ENCODE measurements at places on chromosomes 3 and 15.

- no peak for DNase-seq
Observed at GRCh38 chr3:197174927-197175326, 123.5 kb downstream of the DLG1 start.

DNA sequence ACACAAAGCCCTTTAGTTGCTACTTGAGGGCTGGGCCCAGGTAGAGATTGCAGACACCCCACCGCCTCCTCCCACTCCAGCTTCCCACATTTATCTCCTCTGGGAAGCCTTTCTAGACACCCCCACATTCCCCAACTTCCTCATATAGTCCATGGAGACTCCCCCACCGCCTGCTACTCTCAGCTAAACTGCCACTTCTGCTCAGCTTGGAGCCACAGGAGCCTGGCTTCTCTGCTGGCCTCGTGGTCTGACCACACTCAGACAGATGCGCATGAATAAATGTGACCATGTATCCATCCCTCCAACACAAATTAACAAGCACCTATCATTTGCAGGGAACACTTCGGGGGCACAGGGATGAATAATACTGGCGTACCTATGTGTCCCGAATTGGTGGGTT is 10.5 kb upstream of the ACSBG1 start:
- no peak for DNase-seq

DNA sequence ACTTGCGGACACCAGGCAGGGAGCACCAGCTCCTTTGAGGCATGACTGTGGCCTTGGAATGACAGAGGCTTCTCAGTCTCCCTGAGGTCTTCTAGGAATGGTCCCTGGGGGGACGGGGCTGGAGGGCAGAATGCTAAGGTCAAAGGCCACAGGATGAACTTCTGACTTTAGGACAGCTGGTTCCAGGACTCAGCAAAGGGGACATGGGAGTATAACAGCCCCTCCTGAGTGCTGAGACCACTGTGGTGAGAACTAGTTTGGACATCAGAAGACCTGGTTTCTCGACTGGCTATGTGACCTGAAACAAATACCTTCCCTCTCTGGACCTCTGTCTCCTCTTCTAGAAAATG is 17.8 kb downstream of the ITGA11 start:
- no peak for DNase-seq

DNA sequence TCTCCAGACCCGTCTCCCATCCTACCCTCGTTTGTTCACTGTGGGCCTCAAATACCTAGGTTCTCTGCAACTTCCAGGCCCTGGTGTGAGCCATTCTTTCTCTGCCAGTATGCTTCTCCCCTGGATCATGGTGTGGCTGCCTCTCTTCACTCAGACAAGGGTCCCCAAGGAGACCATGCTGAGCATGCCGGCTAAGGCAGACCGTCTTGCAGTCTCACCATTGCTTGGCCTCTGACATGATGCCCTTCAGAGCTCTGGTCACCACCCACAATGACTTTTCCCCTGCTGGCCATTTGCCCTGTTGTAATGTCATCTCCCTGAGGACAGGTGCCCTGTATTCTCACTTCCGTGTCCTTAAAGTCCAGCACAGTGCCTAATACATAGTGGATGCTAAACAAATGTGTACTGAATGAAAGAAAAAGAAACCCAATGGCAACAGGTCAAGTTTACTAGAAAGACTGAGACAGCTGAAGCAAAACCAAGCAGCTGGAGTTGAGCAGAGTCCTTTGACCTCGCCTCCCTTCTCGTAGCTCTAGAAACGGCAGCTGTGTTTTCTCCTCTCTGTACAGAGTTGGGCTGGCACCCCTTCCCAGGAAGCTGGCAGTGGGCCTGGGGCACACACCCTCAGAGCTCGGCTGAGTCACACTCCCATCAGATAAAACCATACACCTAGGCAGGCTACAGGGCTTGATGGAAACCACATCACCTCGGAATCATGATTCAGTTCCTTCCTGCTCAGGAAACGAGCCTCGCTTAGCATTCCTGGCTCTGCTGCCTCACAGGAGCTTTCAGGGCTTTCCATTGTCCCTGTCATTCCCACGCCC is 8.6 kb downstream of the TLR9 start:
- no peak for DNase-seq

- no peak for DNase-seq
Observed at GRCh38 chr3:165466856-165467255, 270.7 kb upstream of the SLITRK3 start.

DNA sequence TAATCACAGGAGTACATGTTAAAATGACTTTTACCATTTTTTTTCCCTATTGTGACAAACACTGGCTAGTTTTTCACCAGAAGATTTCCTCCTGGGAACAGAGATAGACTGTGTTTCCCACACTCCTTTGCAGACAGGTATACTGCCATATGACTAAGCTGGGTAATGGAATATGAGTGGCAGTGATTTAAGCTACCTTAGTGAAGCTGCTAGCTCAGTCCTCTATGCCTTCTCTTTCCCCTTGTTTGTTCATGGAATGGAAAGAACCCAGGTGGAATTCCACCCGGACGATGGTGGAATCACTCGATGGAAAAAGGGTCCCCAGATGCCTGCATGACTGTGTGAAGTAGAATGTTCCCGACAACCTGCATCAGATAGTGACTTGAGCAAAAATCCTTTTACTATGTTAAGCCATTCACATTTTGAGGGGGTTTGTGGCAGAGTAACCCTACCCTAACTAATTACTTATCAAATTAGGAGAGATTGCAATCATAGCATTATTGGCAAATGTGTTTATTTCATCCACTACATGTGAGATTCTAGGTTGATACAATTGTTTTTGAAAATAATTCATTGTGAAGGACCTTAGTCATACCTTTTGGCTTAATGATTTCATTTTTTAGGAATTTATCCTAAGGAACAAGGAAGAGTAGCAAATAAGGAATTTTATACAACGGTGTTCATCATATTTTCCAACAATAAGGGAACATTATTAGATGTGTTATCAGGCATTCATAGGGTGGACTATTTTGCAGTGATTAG is 16.5 kb downstream of the THSD4 start:
- DNase-seq, result no peak

GRCh38 chr3:149145356-149145755 is 15.9 kb downstream of the HPS3 start:
- no peak for DNase-seq

DNA sequence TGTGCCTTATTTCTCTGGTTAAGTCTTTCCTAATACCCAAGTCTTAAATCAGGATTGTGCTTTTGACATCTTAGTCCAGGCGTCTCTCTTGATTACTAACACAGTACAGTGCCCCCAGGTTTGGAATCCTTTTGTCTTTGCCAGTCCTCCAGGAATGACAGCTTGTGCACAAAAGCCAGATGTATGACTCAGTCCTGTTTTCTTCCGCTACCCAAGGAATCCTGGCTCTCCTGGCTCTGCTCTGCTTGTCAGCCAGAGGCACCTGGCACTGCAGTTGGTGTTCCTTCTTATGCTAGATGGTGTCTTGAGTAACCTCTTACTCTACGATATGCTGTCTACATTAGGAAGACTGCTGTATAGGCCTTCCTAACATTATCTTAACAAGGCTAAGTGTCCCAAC is 728.2 kb upstream of the NECTIN3 start:
- DNase-seq, result no peak

- no peak for DNase-seq
Observed at GRCh38 chr3:163450698-163451097, 1627.6 kb downstream of the SI start.

DNA sequence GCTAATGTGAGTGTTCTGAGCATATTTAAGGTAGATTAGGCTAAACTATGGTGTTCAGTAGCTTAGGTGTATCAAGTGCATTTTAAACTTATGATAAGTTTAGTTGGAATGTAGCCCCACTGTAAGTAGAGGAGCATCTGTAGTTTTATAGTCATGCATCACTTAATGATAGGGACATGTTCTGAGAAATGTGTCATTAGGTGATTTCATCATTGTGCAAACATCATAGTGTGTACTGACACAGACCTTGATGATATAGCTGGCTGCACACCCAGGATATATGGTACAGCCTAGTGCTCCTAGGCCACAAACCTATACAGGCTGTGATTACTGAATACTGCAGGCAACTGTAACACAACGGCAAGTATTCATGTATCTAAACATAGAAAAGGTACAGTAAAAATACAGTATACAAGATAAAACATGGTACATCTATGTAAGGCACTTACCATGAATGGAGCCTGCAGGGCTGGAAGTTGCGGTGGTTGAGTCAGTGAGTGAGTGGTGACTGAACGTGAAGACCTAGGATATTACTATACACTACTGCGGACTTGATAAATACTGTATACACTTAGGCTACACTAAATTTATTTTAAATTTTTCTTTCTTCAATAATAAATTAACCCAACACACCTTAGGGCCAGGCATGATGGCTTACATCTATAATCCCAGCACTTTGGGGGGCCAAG is 17.9 kb downstream of the DNAH1 start:
- no peak for DNase-seq

DNA sequence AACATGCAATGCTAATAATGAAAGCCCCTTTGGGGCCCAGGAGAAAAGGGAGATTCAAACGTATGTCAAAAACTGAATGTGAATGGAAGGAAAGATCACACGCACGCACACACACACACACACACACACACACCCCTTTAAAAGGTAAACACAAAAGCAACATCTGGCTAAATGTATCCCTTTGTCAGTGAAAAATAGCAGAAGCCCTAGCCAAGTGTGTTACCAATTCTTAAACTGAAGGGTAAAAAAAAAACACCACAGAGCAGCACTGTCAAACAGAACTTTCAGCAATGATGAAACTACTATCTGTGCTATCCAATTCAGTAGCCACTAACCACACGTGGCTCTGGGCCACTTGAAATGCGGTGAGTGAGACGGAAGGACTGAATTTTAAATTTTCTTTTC is 4.9 kb downstream of the RFTN1 start:
- no peak for DNase-seq

DNA sequence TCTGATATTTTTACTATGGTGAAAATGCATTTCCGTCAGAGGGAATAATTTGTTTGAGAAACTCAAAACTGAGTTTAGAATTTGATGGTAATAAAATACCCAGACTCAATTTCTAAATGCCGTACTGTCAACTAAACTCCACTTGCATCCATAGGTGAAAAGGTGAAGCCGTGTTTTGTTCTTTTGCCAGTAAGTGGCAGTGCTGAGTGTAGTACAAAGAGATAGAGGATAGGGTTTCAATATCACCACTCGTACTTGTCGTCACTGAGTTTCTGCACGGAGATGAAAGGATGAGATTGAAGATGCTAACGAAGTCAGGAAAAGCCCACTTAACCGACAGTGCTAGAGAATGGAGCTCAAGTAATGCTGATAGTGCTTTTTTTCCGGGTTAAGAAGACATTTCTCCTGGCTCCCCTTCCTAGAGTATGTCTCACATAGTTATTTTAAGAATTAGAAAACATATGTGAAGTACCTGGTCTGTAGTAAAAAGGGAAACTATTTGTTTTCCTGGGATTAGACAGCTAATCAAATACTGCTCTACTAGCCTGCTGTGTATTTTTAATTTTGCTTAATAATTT is 345.1 kb downstream of the IL5RA start:
- no peak for DNase-seq

DNA sequence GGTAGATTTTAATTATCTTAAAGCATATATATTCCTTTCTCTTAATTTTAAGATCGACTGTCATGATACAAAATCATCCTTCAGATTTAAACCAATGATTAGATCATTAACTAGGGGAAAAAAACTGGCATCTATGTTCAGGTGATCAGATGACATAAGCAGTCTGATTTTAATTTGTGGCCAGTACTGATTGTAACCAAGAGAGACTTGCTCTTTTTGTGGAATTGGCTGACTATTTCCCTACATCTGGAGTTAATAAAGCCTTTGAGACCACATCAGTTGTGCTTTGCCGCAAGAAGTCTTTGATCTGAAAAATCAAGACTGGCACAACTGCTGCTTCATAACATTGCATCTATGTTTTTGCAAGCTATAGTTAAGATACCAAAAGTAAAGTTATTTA is 148.4 kb upstream of the CGNL1 start:
- DNase-seq, result no peak

DNA sequence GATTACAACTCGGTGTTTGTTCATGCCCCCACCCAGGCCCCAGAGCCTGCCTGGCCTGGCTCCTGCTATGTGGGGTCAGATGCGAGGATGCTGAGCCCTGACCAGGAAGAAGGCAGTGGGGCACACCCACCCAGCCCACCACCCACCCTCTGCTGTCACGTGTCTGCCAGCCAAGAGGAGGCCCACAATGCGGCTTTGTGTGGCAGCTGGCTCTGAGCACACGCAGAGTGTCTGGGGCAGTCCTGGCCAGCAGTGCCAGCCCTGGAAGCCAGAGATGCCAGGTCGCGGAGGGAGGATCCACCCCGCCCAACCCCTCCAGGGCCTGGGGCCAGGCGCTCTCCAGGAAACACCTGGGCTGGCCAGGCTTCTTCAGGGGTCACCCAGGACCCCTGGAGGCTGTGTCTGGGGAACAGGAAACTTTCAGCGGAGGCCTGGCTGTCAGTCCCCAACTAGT is 26.4 kb upstream of the KLF13 start:
- no peak for DNase-seq

GRCh38 chr15:41215708-41216107 is 14.8 kb downstream of the EXD1 start:
- DNase-seq, result no peak

DNA sequence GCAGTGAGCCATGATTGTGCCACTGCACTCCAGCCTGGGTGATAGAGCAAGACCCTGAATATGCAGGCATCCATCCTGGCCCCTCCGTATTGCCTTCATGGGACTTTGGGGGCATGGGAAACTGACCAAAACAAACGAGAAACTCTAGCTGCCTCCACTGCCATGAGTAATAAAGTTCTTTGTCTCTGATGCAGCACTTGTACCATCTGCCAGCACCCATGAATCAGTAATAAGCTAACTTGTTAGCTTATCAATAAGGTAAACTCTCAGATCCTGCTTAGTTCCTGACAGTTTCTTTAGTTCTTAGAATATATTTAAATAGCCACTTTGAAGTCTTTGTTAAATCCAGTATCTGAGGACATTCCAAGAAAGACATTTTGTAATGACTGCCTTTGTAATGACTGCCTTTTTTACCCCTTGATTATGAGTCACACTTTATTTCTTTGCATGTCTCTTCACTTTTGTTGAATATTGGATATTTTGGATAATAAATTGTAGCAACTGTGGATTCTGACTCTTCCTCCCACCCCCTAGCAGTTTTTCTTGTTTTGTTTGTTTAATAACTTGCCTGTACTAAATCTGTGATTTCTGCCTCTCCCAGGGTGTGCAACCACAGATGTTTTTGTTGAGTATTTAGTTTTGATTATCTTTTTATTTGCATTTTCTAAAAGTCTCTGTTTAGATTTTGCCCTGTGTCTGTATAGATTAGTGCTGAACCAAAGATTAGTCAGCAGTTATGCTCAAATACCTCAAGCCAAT is 136.9 kb downstream of the HCN4 start:
- no peak for DNase-seq

- no peak for DNase-seq
Observed at GRCh38 chr3:70392227-70392626, 79.8 kb upstream of the MDFIC2 start.

- DNase-seq, result no peak
Observed at GRCh38 chr3:2889736-2890135, 220.4 kb downstream of the IL5RA start.

DNA sequence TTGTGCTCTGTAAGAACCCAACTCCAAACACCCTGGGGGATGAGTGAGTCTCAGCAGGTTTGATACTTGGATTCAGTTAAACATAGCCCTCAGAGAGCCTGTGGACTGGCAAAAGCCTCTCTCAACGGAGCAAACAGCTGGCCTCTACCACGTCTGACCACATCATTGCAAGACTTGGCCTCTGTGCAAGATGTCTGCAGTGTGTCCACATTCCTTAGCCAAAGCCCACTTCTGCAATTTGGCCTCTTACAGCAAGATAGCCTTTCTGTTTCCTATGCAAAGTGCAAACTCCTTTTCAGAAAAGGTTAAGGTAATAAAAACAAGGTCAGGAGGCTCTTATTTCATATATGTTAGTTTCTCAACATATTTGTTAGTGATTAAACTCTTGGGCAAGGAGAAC is 27.9 kb downstream of the FBN1 start:
- DNase-seq, result no peak

All from esophagus squamous epithelium (tissue), 5 donors.